NCI-H526 treated with DMSO at 0.1 percent for 48 hours (cell line): ENCODE measurements at places on chromosomes 3 and 15.

DNA sequence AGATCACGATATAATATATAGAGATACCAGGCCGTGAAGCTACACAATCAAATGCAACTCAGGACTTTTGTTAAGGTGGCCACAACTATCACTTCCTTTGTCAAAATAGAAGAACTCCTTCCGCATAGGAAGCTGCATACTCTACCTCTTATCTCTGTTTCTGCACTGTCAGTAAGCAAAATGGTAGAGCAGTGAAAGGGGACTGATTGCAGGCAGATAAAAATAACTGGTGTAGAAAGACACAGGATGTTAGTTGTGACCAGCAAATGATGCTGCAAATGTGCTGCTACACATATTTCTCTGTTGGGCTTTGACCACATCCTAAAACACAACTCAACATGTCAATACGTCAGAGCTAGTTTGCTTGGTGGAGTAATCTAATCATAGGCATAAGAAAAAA, 16.3 kb upstream of the TRAT1 start:
- DNase-seq, result no peak

- DNase-seq, result no peak
Measured at GRCh38 chr15:92847841-92848240, 52.3 kb upstream of the CHD2 start.

DNA sequence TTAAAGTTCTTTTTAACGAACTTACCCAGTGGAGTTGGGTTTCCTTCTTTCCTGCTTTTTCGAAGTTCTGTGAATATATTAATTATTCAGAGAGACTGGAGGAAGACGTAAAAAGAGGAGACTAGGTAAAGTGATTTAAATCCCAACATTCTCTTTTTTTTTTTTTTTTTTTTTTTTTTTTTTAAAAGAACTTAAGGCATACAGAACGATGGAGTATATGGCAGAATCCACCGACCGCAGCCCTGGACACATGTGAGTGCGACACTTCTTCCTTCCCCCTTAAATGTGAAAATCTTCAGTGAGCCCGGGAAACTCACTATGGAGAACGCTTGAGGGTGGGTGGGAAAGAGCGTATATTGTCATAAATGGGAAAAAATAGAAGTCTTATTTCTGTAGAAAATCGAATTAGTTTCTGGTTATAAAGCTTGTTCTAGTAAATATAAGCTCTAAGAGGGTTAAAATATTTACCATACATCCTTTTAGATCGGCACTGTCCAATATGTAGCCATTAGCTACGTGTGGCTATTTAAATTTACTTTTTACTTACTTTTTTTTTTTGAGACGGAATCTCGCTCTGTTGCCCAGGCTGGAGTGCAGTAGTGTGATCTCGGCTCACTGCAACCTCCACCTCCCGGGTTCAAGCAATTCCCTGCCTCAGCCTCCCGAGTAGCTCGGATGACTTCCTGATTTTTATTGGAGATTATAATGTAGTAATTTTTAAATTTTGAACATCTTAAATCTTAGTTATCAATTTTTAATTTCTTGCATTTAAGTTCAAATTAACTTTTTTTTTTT, 892 bp downstream of the NMD3 start:
- DNase-seq, result no peak

DNA sequence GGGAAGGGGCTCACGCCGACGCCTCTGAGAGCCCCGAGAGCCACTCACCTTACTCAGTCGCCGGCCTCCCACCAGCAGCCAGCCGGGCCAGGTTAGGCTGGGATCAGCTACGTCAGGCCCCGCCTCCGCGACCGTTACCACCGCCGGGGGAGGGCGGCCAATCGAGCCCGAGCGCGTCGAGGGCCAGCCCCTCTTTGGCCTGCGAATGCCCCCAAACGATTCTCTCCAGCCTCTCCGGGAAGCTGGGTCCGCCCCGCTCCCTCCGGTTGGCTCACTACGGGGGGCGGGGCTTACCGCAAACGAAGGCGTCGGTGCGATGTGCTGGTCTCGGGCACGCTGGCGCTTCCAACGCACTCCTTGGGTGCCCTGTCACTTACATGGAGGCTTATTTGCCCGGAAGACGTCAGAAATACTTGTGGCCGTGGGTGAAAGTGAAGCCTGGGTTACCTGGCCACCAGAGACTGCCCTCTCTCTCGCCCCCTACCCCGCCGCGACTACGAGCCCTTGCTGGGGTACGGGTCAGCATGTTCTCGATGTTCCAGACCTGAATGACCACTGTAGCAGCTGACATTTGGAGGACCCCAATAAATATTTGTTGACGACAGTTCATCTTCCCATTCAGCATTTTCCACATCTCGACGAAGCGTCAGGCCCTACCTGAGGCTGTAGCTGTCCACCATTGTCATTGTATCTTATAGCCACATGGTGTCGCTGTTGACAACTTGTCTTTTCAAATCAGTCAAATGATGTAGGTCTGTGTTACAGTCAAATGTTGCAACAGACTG, at the start of gene CEP70:
CEP70 (minus strand) TSS at position 111 of the 785 bp plus-strand sequence. CDS start 21,333 bp downstream, outside the sequence.
- no peak for DNase-seq

- DNase-seq, result no peak
Measured at GRCh38 chr15:63489352-63489751, 15.0 kb upstream of the USP3 start.

GRCh38 chr15:68367226-68367625, 64.7 kb downstream of the ITGA11 start:
- DNase-seq, result no peak

DNA sequence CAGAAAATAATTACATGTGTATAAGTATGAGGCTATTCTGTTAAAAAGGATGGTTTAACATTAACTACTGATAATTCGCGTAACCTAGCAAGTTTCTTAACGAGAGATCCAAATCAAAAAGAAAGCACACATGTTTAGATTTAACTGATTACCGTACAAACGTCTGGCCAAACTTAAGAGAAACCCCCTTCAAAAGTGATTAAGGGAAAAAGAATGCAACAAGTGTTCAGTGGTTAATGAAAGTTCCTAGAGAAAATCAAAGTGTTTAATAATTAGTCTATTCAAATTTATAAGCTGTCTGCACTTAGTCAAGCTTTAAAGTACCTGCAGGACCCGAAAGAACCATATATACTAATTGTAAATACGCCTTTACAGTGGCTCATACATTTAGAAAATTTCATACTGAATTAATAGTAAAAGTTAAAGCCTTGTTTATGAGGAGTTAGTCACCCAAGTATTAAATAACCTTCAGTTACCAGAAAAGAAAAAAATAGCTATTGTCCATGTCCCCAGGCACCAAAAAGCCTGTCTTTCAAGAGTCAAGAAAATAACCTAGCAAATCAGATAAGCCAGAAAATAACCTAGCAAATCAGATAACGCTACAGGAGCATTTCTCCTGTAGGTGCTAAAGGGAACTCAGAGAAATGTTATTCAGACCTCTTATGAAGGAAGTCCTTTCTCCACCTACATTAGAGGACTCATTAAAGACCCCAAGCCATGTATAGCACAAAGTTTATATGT, 34.6 kb downstream of the ZNF589 start:
- no peak for DNase-seq

DNA sequence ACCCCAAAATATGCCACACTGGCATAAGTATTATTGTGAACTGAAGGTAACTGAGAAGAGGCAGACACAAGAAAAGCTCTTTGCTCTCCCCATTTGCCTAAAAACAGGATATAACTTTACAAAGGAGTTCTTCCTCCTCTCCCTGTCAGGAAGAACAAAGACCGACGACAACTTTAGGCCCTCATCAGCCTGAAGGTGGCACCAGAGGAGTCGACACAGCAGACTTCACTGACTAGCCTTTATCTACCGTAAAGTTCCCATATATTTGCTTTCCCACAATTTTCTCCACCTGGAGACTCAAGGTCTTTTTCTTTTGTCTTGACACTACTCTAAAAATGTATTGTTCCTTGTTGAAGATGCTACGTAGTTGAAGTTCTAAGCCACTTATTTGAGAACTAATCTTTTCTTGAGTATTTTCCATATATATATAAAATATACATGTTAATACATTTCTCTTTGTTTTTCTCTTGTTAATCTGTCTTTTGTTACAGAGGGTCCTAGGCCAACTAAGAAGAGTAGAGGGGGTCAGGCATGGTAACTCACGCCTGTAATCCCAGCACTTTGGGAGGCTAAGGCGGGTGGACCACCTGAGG, 16.2 kb upstream of the XIRP1 start:
- peak; percentile 12 for DNase-seq

DNA sequence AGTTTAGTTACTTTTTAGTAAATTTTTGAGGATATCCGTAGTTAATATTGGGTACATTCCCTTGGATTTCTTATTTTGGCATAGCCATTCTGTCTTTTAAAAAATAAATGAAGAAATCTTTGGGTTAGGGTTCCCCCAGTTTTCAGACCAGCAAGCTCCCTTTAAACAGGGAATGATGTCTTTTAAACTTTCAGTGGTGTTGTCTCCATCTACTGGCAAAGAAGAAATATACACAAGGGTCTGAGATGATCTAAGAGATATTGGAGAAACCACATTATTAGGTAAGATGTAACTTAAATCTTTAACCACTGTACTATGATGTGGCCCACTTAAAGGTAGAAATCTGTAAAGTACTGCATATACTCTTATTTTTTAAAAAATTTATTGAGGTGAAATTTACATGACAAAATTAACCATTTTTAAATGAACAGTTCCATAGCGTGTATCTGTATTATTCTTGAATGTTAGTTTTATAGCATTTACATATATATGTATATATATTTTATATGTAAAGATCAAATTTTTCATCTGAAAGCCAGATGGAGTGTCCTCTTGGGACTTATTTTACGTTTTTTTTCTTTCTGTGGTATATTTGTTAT, 35.1 kb upstream of the EIF3J start:
- DNase-seq, result peak; percentile 25

DNA sequence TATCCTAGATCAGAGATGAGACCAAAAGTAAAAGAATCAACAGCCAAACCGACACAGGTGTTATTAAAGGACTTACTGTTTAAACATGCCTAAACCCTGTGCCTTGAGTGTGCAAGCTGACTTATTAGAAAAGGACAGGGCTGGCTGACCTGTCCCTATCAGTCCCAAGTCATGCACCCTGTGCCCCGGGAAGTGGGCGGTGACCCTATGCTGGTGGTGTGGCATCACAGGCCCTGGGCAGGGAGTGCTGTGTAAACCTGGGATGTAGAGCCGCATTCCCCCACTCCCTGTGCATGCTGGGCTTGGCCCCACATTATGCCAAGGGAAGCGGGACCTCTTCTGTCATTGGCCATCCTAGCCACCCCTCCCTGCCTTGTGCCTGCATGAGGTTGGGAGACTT, 10.6 kb downstream of the DNAJA4 start:
- DNase-seq, result no peak

DNA sequence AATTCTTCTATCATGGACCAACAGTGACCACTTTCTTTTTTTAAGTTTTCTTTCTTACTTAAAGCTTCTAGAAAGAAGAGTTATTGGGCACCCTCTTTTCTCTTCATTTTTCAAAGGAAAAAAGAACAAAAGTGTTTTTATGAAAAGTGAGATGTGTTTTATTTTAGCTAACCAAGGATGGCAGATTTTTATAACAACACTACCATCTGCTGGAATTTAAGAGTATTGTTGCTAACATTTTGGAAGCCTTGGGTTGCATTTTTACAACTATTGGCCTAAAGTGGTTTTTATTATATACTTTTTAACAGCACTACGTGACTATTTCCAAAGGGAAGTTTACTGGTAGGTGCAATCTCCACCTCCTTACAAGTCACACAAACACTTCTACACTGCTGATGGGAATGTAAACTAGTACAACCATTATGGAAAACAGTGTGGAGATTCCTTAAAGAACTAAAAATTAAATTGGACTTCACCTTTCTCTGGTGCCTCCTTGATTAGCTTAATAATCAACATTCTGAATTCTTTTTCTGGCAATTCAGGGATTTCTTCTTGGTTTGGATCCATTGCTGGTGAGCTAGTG, 237.7 kb upstream of the AGTR1 start:
- no peak for DNase-seq

DNA sequence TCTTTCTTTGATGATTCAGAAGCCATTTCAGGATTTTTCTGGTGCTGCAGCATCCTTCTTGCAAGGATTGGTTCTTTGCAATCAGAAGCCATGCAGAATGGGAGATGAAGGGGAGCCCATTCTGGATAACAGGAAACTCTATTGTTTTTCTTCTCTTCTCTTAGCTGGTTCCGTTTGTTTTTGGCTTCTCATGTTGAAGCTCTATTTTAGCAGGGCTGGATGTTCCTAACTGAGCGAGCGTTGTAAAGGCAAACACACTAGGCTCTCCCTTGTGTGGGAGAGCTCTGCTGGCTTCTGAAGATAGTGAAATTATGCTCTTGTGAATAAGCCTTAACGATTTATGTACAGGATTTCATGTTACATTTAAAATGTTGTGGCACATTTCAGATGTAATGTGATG, 8.3 kb downstream of the CACNA1D start:
- DNase-seq, result no peak

GRCh38 chr15:47846876-47847275, 129.6 kb downstream of the SEMA6D start:
- DNase-seq, result no peak

DNA sequence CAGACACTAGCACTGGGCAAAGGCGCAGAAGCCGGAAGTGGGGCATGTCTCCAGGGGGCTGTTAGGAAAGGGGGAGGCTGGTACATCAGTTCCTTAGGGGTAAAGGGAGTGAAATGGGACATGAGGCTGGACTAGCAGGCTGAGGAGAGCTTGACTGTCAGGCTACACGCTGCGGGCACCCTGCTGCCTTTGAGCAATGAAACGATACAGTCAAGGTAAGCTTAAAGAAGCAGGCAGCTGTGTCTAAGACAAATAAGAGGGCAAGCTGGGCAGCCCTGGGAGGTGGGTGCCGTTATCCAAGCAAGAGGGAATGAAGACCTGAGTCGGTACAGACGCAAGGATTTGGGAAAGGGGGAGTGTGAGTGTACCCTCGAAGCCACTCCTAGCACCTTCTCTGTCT, 51.0 kb upstream of the DCLK3 start:
- no peak for DNase-seq

DNA sequence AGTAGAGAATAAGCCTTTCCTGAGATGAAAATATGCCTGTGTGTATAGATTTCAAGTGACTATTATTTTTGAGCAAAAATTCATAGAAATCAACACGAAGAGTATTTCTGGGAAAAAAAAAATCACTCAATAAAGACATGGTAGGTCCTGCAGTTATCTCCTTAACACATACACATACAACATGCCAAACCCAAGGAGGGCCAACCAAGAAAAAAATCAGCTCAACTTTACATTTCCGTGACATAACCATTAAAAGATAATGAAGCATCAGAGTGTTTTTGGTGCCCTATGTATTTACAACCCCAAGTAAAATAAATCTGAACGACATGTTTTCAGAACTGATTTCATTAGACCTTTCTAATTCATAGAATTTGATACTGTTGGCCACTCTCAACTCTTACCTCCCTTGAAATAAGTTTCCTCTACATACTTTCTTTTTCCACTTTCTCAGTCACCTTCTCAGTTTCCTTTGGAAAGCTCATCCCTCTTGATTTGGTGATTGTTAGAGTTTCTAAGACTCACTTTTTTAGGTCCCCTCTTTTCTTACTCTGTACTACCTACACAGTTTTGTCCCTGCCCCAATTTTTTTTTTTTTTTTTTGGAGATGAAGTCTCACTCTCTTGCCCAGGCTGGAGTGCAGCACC, 162.3 kb downstream of the TBL1XR1 start:
- no peak for DNase-seq

GRCh38 chr3:24019585-24019984, 74.5 kb downstream of the NR1D2 start:
- DNase-seq, result no peak
